ENCODE measurements at places on chromosomes 7 and 10. TPM values are rescaled to one million over a fixed set of nuclear protein-coding genes. Genes with fewer than 3 reads are reported as not detected.

- DNase-seq = no peak
These were observed 156.3 kb downstream of the SLC16A9 start for GRCh38 chr10:59553162-59553900.

GRCh38 chr10:101241840-101242707, 12.8 kb upstream of the LBX1 start:
- DNase-seq = no peak

DNA sequence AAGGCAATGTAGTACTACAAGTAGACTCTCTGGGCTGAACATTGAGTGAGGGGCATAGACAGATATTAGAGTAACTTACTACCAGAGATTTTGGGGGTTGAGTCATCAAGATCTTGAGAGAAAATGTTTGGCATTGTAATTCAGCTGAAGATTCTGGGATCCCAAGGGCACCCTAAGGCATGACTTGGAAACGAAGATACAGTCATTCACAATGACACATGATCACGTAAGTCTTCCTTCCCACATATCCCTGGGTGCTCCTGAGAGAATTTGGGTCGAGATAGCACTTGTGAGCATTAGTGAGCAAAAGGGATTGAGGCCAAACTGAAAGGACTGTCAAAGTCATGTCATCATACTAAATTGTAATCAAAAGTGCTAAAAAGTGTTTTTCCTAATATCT, 192.5 kb upstream of the PCLO start:
- DNase-seq = no peak

DNA sequence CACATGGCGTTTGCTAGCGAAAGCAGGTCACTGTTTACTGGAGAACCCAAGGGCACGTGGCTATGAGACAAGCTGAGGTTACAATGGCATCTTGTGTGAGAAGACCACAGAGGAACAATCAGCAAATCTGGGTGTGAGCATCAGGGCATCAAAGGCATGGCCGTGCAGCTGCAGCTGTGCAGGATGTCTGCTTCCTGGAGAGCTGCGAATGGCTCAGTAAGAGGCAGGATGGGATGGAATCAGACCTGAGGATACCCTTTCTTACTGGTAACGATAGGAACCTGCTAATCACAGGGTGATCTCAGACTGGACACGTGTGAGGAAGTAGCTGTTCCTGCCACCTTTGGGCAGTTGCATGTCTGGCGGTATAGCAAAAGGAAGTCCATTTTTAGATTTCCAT, 119.5 kb downstream of the RNF216 start:
- no peak for DNase-seq

GRCh38 chr7:108190891-108191290, 60.7 kb upstream of the LAMB4 start:
- no peak for DNase-seq

DNA sequence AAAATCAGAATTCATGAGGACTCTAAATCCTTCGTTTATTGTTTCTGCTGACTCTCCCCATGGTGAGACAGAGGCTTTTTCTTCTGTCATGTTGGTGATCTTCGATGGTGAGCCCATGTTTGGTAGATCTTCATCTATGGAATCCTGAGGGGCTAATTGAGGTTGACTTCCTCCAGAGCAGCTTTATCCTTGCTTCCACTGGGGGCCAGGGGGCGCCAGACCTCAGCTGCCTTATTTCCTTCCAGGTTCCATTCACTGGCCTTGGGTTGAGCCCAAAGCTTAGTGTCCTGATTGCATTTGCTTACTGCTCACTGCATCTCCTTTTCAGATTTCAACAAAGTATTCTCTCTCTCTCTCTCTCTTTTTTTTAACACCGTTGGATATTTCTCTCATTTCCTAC, 80.7 kb downstream of the GCC1 start:
- no peak for DNase-seq

DNA sequence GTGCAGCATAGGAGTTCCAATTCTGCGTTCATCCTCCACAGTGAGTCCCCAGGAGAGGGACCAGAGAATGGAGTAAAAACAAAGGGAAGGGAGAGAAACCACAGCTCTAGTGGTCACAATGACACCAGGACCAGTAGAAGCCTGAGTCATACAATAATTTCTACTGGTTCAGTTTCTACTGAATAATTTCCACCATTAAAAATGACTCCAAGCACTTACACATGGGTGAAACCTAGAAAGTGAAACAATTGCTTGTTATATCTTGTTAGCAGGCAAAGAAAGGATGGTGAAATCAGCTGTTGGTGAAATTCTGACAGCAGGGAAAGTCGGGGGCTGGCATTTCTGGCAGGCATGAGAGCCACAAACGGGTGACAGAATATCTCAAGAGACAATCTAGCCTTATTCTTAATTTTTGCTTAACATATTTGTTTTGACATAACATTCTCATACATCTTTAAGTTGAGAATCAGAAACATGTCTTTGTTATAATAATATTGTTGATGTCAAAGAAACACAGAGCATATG, 1065.8 kb upstream of the C7orf33 start:
- peak; percentile 56 for DNase-seq

GRCh38 chr10:106566873-106567272, 597.6 kb downstream of the SORCS1 start:
- DNase-seq = no peak

- peak; percentile 29 for DNase-seq
These were observed 649.6 kb downstream of the LRMDA start for GRCh38 chr10:76080991-76081390.

DNA sequence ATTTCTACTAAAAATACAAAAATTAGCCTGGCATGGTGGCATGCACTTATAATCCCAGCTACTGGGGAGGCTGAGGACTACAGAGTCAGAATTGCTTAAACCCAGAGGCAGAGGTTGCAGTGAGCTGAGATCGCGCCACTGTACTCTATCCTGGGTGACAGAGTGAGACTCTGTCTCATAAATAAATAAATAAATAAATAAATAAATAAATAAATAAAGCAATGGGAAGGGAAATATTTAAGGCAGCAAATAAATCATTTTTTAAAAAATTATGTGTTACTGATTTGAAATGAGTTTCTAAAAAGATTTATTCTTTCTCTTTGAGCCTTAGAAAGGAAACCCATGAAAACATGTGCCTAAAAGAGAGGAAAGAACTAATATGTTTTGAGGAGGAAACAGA, 45.2 kb upstream of the ZEB1 start:
- DNase-seq = no peak

GRCh38 chr10:24674892-24675632, 48.6 kb downstream of the ARHGAP21 start:
- DNase-seq = no peak

DNA sequence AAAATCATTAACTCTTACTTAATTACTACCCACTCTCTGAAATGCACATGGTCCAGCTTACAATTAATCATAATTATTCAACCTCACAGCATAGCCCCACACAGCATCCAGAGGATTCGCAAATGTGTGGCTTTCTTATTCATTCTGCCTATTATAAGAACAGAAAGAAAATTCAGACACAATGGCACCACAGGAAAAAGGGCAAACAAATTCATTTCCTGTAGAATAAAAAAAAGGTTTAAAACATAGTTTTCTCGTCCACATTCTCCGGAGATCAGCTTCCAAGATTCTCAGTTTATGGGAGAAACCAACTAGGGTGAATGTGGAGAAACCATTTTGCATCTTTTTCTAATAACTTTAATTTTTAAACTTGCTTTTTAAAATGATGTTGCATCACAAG, 201.6 kb downstream of the PARD3 start:
- no peak for DNase-seq

DNA sequence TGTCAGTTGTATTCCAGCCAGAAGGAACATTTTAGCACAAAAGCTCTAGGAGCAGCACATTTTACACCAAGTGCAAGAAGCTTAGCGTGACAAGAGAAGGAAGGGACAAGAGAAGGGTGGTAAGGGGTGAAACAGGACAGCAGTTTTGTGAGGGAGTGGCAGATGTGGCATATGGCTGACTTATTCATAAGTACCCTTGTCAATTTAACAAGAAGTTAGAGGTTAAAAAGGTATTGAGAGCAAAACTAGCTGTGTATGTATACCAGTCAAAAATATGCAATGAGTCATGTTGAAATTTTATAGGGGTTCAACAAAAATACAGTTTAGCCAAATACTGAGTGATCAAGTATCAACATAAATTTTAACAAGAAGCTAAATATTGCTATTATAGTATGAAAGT, 561.5 kb upstream of the POT1 start:
- DNase-seq = no peak

DNA sequence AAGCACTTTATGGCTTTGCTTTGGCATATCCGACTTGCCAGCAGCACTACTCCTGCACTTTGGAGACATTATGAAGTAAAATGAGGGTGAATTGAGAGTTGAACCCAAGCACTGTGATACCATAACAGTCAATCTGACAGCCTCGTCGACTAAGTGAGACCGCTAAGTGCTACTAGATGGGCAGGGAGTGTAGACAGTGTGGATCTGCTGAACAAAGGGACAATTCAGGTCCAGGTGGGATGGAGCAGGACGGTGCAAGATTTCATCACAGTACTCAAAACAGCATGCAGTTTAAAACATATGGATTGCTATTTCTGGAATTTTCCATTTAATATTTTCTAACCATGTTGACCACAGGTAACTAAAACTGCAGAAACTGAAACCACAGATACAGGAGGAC, 20.8 kb upstream of the PRTFDC1 start:
- peak; percentile 65 for DNase-seq

DNA sequence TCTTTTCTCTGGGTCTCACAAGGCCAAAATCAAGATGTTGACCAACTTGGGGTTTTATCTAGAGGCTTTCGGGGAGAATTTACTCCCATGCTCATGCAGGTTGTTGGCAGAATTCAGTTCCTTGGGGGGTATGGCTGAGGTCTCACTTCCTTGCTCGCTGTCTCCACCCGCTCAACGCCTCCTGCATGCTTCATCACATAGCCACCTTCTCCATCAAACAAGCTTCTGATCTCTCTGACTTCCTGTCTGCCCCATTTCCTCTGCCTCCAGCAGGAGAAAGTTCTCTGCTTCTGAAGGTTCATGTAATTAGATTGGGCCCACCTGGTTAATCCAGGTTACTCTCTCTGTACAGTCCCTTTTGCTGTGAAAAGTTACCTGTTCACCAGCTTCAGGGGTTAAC, 179.1 kb upstream of the FZD1 start:
- DNase-seq = no peak

The FBXO24 gene
- total RNA-seq = 0.45 TPM

The CDHR3 gene
- total RNA-seq = 1.7 TPM

The SH2D4B gene
- total RNA-seq = under 0.01 TPM

Measured in mammary epithelial cell (primary cell).